MCF 10A (cell line): ENCODE measurements at places on chromosomes 5 and 9.

- no peak for DNase-seq
- H3K27ac ChIP-seq: no peak overlapping the region
- H3K36me3 ChIP-seq: no peaks in the 10 kb centered on the region
- H3K4me3 ChIP-seq: no peak overlapping the region
- peaks cover 15% of the 10 kb centered on the region for H3K27me3 ChIP-seq
Observed at GRCh38 chr9:382383-382782, 167.7 kb downstream of the DOCK8 start.

- H3K36me3 ChIP-seq: no peaks in the 10 kb centered on the region
- H3K27ac ChIP-seq: no peak overlapping the region
- no peak for DNase-seq
- H3K4me3 ChIP-seq: no peak overlapping the region
- H3K4me1 ChIP-seq: no peaks in the 10 kb centered on the region
Observed at GRCh38 chr5:7845557-7845956, 5.4 kb downstream of the CFAP90 start.

DNA sequence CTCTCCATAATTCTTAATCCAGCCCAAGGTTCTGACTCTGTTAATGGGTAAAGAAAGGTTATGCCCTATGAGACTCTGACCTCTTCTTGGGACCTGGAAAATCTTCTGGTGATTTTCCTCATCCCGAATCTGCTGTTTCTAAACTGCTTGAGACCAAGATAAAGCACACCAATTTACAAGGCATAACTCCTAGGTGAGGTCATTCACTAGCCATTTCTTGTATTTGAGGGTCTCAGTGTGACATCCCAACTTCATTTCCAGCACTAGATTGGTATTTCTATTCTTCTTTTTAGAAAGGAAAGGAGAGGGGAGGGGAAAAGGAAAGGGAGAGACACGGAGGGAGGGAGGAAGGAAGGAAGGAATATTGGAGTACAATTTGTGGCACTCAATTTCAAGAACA lies 51.6 kb downstream of the SLC1A1 start:
- no peak overlapping the region for H3K27ac ChIP-seq
- H3K36me3 ChIP-seq: no peaks in the 10 kb centered on the region
- DNase-seq: no peak
- H3K27me3 ChIP-seq: no peaks in the 10 kb centered on the region
- H3K4me3 ChIP-seq: no peak overlapping the region

DNA sequence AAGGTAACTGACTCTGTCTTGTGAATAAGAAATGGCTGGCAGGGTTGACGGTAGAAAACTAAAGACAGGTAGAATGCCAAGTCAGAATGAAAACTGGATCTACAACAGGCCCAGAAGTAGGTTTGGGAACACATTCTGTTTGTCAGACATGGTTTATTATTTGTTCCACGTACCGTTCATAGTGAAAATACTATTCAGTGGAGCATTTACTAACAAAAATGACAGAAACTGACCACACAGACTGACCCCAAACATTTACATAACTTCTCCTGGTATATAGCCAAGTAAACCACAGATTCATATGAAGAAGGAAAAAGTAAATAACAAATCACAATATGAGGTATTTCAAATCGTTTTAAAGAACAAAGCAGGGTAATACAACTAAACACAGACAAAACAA lies 73.7 kb downstream of the SLC38A9 start:
- peaks cover 33% of the 10 kb centered on the region for H3K36me3 ChIP-seq

DNA sequence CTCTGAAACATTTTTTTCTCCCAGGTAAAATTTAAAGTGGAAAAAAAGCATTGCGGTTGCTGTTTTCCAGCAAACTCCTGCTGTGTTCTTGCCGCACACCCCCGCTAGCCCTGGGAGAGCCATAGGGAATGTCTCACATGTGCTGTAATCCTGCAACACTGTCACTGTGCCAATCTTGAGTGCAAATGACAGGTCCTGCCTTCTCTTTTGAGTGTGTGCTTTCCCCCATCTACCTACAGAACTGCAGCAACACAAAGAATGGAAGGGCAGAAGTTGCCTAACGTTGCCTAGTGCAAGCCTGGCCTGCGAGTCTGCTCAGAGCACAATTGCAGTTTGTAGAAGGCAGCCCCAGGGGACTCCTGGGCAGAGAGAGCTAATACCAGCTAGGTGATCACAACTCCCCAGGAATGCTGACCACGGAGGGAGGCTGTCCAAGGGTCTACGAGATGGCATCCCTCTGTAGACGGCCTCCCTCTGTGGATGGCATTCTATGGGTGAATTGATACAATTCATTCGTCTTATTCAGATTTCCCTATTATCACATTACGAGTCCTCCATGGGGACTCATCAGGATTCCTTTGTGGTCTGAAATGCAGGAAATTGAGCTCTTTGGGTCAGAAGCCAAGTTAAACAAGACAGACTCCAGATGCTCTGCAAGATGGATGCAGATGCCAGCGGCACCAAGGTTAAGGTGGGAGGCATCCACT lies 172.6 kb upstream of the S1PR3 start:
- no peak overlapping the region for H3K4me3 ChIP-seq
- peak; percentile 63 for DNase-seq
- peaks cover 6% of the 10 kb centered on the region for H3K4me1 ChIP-seq
- H3K36me3 ChIP-seq: no peaks in the 10 kb centered on the region
- H3K27ac ChIP-seq: no peak overlapping the region

- H3K27me3 ChIP-seq: no peaks in the 10 kb centered on the region
- DNase-seq: no peak
- no peak overlapping the region for H3K4me3 ChIP-seq
- H3K4me1 ChIP-seq: no peaks in the 10 kb centered on the region
- H3K27ac ChIP-seq: no peak overlapping the region
Observed at GRCh38 chr9:36263683-36264082, 5.4 kb upstream of the GNE start.

- no peaks in the 10 kb centered on the region for H3K36me3 ChIP-seq
- H3K4me3 ChIP-seq: no peak overlapping the region
- no peak overlapping the region for H3K27ac ChIP-seq
- no peaks in the 10 kb centered on the region for H3K4me1 ChIP-seq
Observed at GRCh38 chr5:8943301-8943700, 602.6 kb downstream of the SEMA5A start.

DNA sequence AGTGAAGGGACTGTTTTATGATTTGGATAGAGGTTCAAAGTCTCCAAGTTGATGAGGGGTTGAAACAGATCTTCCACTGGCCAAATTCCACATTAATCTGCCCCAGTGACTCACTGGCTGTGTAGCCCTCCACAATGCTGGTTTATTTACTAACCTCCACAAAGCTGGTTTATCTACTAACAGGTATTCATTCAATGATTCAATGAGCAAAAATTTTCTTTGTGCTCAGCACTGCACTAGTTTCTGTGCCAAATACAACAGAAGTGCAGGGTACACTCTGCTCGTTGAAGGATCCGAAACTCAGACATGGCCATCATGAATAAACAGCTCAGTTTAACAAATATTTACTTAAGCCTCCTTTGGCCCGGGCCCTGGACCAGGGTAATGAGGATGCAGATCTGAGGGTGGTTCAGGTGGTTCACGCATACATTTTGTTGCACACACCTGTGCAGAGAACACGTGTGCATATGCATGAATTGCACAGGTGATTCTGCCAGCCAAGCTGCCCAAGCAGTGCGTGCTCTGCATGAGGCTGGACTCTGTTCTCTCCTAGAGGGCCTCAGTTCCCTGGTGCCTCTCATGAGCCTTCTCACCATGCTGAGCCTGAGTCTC lies 71.0 kb downstream of the SH3PXD2B start:
- peaks cover 16% of the 10 kb centered on the region for H3K4me1 ChIP-seq
- DNase-seq: peak; percentile 72
- H3K27me3 ChIP-seq: no peaks in the 10 kb centered on the region
- H3K36me3 ChIP-seq: peaks cover 88% of the 10 kb centered on the region
- H3K4me3 ChIP-seq: no peak overlapping the region

DNA sequence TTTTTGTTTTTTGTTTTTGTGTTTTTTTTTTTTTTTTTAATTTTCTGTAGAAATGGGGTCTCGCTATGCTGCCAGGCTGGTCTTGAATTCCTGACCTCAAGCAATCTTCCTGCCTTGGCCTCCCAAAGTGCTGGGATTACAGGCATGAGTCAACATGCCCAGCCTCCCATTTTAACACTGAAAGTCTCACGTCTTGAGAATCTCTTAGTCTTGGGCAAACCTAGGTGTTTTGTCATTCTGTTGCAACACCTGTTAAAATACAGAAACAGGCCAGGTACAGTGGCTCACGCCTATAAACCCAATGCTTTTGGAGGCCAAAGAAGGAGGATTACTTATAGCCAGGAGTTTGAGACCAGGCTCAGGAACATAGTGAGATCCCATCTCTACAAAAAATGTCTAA lies 599.0 kb downstream of the TLR4 start:
- no peaks in the 10 kb centered on the region for H3K27me3 ChIP-seq
- H3K36me3 ChIP-seq: no peaks in the 10 kb centered on the region
- H3K27ac ChIP-seq: peak overlapping the region; percentile 36
- DNase-seq: peak; percentile 76

DNA sequence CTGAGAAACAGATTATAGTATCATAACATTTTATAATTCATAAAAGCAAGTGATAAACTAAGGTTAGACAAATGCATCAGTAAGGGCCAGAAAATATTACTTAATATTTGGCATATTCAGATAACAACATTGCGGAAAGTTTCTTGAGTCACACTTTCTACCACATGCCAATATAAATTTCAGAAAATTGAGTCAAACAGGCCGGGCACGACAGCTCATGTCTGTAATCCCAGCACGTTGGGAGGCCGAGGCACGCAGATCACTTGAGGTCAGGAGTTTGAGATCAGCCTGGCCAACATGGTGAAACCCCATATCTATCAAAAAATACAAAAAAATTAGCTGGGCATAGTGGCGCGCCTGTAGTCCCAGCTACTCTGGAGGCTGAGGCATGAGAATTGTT lies 47.1 kb downstream of the SLC38A9 start:
- peaks cover 37% of the 10 kb centered on the region for H3K36me3 ChIP-seq
- no peak overlapping the region for H3K4me3 ChIP-seq
- H3K4me1 ChIP-seq: peaks cover 6% of the 10 kb centered on the region
- no peak overlapping the region for H3K27ac ChIP-seq
- no peaks in the 10 kb centered on the region for H3K27me3 ChIP-seq
- no peak for DNase-seq

GRCh38 chr5:56574778-56575177 lies 240.6 kb upstream of the MAP3K1 start:
- no peak overlapping the region for H3K27ac ChIP-seq
- DNase-seq: no peak
- no peaks in the 10 kb centered on the region for H3K36me3 ChIP-seq
- H3K4me1 ChIP-seq: peaks cover 2% of the 10 kb centered on the region

GRCh38 chr5:176692839-176693476 lies 45.7 kb downstream of the TSPAN17 start:
- no peak for DNase-seq
- H3K27ac ChIP-seq: no peak overlapping the region
- peaks cover 7% of the 10 kb centered on the region for H3K36me3 ChIP-seq
- peaks cover 8% of the 10 kb centered on the region for H3K4me1 ChIP-seq
- H3K4me3 ChIP-seq: no peak overlapping the region

- H3K27me3 ChIP-seq: peaks cover 40% of the 10 kb centered on the region
- no peak for DNase-seq
- no peaks in the 10 kb centered on the region for H3K36me3 ChIP-seq
- H3K4me1 ChIP-seq: no peaks in the 10 kb centered on the region
Observed at GRCh38 chr9:35618854-35619799, 914 bp upstream of the CD72 start.

DNA sequence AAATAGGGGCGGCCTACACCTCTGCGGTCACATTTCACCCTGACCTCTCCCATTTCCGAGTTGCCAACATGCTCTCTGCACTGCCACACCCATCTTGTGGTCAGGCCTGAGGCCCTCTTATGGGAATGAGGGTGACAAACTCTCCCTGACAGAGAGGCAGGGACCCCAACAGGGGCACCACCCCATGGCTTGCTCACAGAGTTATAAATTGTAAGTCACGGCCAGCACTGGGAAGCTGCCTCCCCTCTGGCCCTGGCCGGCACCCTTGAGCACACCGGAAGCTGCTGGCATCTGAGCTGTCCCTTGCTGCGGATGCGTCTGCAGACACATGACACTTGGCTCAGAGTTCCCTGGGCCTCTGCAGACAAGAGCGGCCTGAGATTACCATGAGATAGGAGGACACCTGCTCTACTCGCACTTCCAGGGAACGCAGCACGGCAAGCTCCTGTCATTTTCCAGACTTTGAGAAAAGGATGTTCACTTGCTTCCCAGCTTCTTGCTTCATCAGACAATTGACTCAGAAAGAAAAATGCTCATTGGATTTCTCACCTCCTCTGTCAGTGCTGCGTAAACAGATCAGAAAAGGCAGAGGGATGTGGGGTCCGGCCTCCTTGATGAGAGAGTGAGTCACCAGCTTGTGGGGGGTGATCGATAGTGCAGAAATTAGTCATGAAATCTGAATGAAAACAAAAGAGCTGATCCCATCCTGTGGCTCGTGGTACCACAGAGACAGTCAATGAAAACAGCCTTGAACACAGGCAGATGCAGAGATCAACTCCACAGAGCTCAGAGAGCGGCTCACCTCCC lies 269.8 kb downstream of the SYK start:
- DNase-seq: peak; percentile 94
- peaks cover 4% of the 10 kb centered on the region for H3K36me3 ChIP-seq
- peaks cover 21% of the 10 kb centered on the region for H3K4me1 ChIP-seq
- no peaks in the 10 kb centered on the region for H3K27me3 ChIP-seq
- H3K27ac ChIP-seq: peak overlapping the region; percentile 85
- no peak overlapping the region for H3K4me3 ChIP-seq

GRCh38 chr5:766666-767431 lies 17.7 kb downstream of the ZDHHC11B start:
- H3K36me3 ChIP-seq: no peaks in the 10 kb centered on the region
- DNase-seq: no peak
- H3K27me3 ChIP-seq: no peaks in the 10 kb centered on the region
- no peak overlapping the region for H3K4me3 ChIP-seq
- no peaks in the 10 kb centered on the region for H3K4me1 ChIP-seq

DNA sequence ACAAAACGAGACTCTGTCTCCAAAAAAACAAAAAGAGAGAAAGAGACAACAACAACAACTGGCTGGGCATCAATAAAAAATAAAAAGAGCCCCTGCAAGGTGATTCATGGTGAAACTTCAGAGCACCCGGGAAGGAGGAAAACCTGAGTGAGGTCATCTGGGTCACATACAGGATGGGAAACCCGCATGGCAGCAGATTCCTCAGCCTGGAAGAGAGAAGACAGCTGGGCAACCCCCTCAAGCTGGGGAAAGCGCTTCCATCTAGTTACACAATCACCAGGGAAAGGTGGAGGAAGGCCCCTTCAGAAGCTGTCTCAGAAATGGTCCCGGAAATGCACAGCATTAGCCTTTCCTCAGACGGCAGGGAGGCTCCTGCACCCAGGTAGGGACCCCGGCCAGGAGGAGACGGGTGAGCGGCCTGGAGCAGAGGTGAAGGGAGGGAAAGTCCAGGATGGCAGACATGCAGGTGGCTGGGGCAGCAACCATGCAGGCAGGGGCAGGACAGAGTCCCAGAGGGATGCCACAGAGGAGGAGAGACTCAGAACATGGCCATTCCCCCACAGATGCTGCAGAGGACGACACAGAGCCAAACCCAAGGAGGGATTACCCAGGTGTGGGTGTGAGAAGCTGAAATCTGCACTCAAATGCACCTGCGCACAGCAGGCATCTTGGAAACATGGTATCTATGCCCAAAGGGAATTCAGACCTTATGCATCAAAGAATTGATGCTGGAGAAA lies 29.4 kb downstream of the CAMSAP1 start:
- H3K36me3 ChIP-seq: no peaks in the 10 kb centered on the region
- peaks cover 14% of the 10 kb centered on the region for H3K4me1 ChIP-seq
- H3K27ac ChIP-seq: no peak overlapping the region
- no peaks in the 10 kb centered on the region for H3K27me3 ChIP-seq
- no peak for DNase-seq

GRCh38 chr5:36683821-36684434 lies 77.5 kb downstream of the SLC1A3 start:
- no peak overlapping the region for H3K27ac ChIP-seq
- no peaks in the 10 kb centered on the region for H3K27me3 ChIP-seq
- no peaks in the 10 kb centered on the region for H3K4me1 ChIP-seq
- DNase-seq: peak; percentile 48
